ENCODE measurements at places on chromosomes 3 and 15. TPM values are rescaled to one million over a fixed set of nuclear protein-coding genes. Genes with fewer than 3 reads are reported as not detected.

DNA sequence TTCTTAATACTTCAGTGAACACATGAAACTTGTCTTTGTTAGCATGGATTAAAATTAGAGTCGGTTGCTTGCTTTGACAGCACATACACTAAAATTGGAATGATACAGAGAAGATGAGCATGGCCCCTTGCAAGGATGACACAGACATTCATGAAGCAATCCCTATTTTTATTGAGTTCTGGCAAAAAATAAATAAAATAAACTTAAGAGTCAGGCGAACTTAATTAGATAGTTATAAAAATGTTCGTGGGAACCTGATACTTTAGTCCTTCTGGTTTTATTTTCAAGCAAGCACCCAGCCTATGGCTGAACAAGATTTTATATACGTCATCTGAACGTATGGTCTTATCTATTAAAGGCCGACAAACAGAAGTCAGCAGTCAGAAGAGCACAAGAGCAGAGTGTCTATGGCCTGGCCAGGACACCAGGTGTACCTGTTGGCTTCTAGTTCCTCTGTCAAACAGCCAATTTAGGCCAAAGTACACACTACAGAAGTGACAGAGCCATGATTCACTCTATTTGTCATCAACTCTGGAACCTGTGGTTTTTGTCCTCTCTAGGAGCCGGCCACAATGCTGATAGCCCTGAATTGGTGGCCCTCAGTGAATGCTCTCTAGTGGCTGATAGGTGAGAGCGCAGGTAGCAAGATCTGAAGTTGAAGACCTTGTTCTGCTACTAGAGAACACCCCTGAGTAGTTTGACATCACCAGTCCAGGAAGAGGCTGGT is 64.3 kb downstream of the LEO1 start:
- peaks cover 38% of the 10 kb centered on the region for H3K4me1 ChIP-seq
- H3K27ac ChIP-seq = peak overlapping the region; percentile 90
- H3K4me3 ChIP-seq = no peak overlapping the region
- peak; percentile 98 for DNase-seq

GRCh38 chr3:116029266-116029665 is 406.0 kb downstream of the GAP43 start:
- H3K4me1 ChIP-seq = no peaks in the 10 kb centered on the region
- DNase-seq = no peak
- no peaks in the 10 kb centered on the region for H3K36me3 ChIP-seq
- no peak overlapping the region for H3K27ac ChIP-seq
- no peak overlapping the region for H3K4me3 ChIP-seq

DNA sequence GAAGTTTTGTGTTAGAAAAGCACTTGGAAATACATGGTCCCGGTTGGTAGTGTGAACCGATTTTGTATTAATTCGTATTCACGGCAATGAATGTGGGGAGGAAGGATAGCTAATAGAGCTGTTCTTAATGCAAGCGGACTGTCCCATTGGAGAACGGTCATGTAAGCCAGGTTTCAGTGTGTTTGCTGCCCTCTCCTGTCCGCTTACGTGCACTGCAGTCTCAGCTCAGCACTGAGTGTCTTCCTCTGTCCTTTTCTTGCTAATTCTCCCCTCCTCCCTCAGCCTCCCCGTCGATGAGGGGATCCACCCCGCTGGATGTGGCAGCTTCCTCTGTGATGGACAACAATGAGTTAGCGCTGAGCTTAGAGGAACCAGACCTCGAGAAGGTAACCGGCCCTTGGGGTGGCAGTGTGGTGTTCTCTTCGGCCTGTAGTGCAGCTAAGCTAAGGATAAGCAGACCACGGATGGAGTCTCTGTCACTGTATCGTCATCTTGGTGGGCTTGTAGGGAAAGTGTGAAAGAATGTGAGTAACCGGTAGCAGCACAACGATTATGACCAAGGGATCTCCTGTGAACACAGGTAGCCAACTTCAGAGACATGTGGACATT is 267.5 kb upstream of the CHRM5 start:
- no peaks in the 10 kb centered on the region for H3K36me3 ChIP-seq
- no peak overlapping the region for H3K4me3 ChIP-seq
- no peak overlapping the region for H3K27ac ChIP-seq
- DNase-seq = peak; percentile 84
- no peaks in the 10 kb centered on the region for H3K4me1 ChIP-seq
- H3K27me3 ChIP-seq = peaks cover 30% of the 10 kb centered on the region

The SELENOS gene
- 47.0 TPM for total RNA-seq

The TRPM1 gene
- not detected for total RNA-seq

DNA sequence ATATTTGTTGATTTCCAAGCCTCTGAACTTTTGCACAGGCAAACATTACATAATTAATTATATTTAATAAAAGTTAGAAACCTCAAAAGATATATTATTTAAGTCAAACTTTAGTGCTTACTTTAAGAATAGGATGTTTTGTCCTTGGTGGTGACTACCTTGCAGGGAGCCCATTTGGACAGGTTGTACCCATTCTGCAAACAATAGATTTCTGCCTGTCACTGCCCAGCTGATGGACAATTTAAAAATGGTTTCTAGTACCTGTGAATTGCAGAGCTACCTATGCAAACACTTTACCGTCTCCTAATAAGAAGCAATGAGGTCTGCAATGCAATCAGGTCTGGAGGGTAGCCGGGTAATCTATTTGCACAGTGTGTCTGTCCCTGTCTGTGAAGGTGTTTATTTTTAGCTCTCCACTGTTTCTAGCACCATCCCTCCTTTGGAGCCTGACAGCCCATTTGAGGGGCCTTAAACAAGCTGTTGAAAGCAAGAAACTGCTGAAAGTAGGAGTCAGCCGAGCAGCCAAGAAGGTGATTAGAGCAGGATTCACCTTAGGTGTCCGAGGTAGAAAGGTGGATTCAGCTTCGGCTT is 556.2 kb upstream of the CFAP20DC start:
- no peaks in the 10 kb centered on the region for H3K36me3 ChIP-seq
- H3K4me1 ChIP-seq = no peaks in the 10 kb centered on the region
- H3K27me3 ChIP-seq = no peaks in the 10 kb centered on the region
- DNase-seq = no peak
- no peak overlapping the region for H3K27ac ChIP-seq
- H3K4me3 ChIP-seq = no peak overlapping the region

The LTF gene
- not detected for total RNA-seq

GRCh38 chr3:61564395-61565059 is 3.2 kb downstream of the PTPRG start:
- H3K27ac ChIP-seq = no peak overlapping the region
- no peak overlapping the region for H3K4me3 ChIP-seq

GRCh38 chr3:101676216-101676764 is 642 bp downstream of the ZBTB11 start:
- peak overlapping the region; percentile 98 for H3K4me3 ChIP-seq
- no peaks in the 10 kb centered on the region for H3K27me3 ChIP-seq
- peak overlapping the region; percentile 74 for H3K27ac ChIP-seq
- peaks cover 21% of the 10 kb centered on the region for H3K4me1 ChIP-seq
- peaks cover 15% of the 10 kb centered on the region for H3K36me3 ChIP-seq

GRCh38 chr15:45242289-45242688 is 9.7 kb upstream of the SLC28A2 start:
- no peaks in the 10 kb centered on the region for H3K36me3 ChIP-seq
- no peak overlapping the region for H3K27ac ChIP-seq
- DNase-seq = no peak
- H3K27me3 ChIP-seq = no peaks in the 10 kb centered on the region
- no peaks in the 10 kb centered on the region for H3K4me1 ChIP-seq

GRCh38 chr3:107525644-107526305 is 3.0 kb downstream of the BBX start:
- peak overlapping the region; percentile 90 for H3K4me3 ChIP-seq
- peak; percentile 9 for DNase-seq
- H3K27ac ChIP-seq = no peak overlapping the region
- H3K4me1 ChIP-seq = peaks cover 14% of the 10 kb centered on the region

DNA sequence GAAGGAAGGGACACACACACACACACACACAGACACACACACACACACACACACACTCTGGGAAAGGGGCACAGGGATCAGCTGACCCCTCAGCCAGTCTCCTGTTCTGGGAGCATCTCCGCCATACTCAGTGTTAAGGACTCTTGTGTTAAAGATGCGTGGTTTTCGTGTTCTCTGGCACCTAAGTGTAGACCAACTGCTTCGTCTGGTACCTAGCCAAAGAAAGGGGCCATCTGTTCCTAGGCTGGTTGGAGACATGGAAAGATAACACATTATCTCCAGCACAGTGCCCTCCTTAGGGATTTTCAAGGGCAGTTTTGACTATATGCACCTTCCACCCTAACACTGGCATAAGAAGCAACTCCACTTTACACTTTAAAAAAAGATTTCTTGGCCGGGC is 65.1 kb downstream of the EPHB1 start:
- no peaks in the 10 kb centered on the region for H3K36me3 ChIP-seq
- no peak overlapping the region for H3K4me3 ChIP-seq
- H3K4me1 ChIP-seq = no peaks in the 10 kb centered on the region
- H3K27ac ChIP-seq = no peak overlapping the region
- DNase-seq = no peak

The FBXL22 gene
- total RNA-seq = 2.0 TPM

- H3K4me1 ChIP-seq = peaks cover 23% of the 10 kb centered on the region
- DNase-seq = no peak
- no peak overlapping the region for H3K4me3 ChIP-seq
- H3K36me3 ChIP-seq = no peaks in the 10 kb centered on the region
- H3K27me3 ChIP-seq = no peaks in the 10 kb centered on the region
Observed at GRCh38 chr3:37942646-37943045, 47.9 kb upstream of the VILL start.

The GOLGA8M gene
- 0.51 TPM for total RNA-seq

DNA sequence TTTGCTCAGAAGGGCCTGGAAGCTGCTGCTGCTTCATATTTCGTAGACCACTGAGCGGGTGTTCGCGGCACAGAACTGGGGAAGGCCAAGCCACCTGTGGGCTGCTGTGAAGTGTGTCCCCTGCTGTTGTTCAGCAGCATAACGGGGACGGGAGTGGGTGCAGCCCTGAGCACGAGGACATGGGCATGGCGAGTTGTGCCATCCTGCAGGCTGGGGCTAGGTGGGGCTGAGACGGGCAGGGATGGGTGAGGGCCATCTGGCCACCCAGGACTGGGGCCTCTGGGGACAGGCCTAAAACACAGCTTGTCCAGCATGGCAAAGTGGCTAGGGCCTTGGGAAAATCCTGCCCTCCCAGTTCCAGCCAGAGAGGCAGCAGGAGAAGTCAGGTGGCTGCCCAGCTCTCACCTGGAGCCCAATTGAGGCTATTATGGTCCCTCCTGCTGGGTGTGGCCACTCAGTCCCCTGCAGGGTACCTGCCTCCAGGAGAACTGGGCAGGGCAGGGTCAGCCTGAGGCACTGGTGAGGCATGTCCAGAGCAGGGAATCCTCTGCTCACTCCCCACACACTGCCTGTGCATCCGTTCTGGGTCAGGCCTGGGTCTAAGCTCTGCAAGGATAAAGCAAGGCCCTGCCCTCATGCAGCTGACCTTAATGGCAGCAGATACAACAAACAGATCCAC is 29.5 kb downstream of the CFAP100 start:
- H3K27ac ChIP-seq = no peak overlapping the region
- H3K36me3 ChIP-seq = no peaks in the 10 kb centered on the region
- H3K4me1 ChIP-seq = no peaks in the 10 kb centered on the region
- no peak overlapping the region for H3K4me3 ChIP-seq
- DNase-seq = no peak

DNA sequence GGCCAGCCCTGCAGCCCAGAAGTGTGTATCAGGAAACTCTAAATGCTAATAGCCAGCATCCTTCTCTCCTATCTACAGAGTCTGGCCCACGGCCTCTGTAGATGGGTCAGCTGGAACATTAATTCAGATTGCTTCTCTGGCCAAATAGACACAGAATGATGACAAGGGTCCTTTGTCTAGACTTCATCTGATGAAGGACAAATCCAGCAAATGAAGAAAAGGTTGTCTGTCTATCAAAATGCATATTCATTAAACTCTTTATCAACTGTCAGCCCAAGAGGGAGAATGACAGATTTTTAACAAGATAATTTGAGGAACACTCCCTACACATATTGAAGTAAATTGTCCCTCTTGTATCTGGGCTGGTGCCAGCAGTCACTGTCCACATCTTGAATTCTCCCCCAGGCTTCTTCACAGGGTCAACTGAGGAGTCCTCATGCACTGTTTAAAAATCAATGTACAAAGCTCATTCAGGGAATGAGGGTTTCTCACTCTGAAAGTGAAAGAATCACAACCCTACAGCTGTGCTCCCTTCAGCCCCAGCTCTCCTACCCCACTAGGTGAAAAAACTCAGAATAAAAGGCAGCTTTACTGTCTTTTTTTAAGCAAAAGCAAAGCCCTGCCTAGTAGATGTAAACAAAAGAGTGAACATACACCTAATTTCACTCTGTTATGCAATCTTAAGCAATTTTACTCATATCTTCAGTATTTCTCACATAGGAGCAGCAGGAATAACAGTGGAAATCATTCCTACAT is 507.7 kb downstream of the IGSF11 start:
- DNase-seq = no peak
- no peak overlapping the region for H3K4me3 ChIP-seq
- no peak overlapping the region for H3K27ac ChIP-seq
- H3K36me3 ChIP-seq = no peaks in the 10 kb centered on the region
- H3K4me1 ChIP-seq = no peaks in the 10 kb centered on the region

DNA sequence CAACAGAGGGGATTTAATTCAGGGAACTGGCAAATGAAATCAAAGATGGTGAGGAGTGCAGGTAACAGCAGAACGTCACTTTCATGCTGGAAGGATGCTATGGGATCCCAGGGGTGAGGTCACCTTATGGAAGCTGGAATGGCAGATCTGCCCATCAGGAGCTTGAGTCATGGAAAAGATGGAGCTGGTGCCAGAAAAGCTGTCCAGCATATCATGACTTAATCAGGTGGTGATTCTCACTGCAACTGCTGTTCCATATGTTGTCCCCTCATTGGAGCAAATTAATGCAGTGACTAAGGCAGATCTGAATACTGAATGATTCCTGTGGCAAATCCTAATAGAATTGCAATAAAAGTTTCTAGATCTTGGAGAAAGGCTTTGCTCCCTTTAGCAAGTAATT is 38.4 kb downstream of the HHLA2 start:
- H3K4me1 ChIP-seq = no peaks in the 10 kb centered on the region
- DNase-seq = peak; percentile 46
- H3K27ac ChIP-seq = no peak overlapping the region
- H3K4me3 ChIP-seq = no peak overlapping the region
- no peaks in the 10 kb centered on the region for H3K27me3 ChIP-seq

GRCh38 chr3:22292681-22293080 is 541.7 kb upstream of the ZNF385D start:
- no peaks in the 10 kb centered on the region for H3K27me3 ChIP-seq
- no peak for DNase-seq
- H3K4me3 ChIP-seq = no peak overlapping the region
- no peaks in the 10 kb centered on the region for H3K4me1 ChIP-seq
- no peak overlapping the region for H3K27ac ChIP-seq

The CCDC39 gene
- not detected for total RNA-seq

The GOLGA8O gene
- 0.47 TPM for total RNA-seq

The WDR93 gene
- total RNA-seq = 0.22 TPM

The MESD gene
- total RNA-seq = 21.2 TPM
